Motor neuron (in vitro differentiated cells): ENCODE measurements at places on chromosomes 5 and 9. TPM values are rescaled to one million over a fixed set of nuclear protein-coding genes. Genes with fewer than 3 reads are reported as not detected.

TOR2A gene
- 4.9 and 5.5 TPM in 2 replicates for total RNA-seq

SPAG8 gene
- total RNA-seq: 2.8 and 3.2 TPM in 2 replicates

NADK2 gene
- total RNA-seq: 44.5 and 45.3 TPM in 2 replicates

FAM114A2 gene
- 29.9 and 37.8 TPM in 2 replicates for total RNA-seq

TICAM2 gene
- total RNA-seq: 1.0 and 2.1 TPM in 2 replicates

PCDHA1 gene
- 0.60 and 0.83 TPM in 2 replicates for total RNA-seq

ENC1 gene
- 20.4 and 23.0 TPM in 2 replicates for total RNA-seq

RFK gene
- 21.0 and 24.5 TPM in 2 replicates for total RNA-seq

CDC23 gene
- total RNA-seq: 36.2 and 37.3 TPM in 2 replicates

ZNF618 gene
- 23.2 and 27.2 TPM in 2 replicates for total RNA-seq

LRRC70 gene
- 1.6 and 1.9 TPM in 2 replicates for total RNA-seq

TMOD1 gene
- total RNA-seq: 76.0 and 100 TPM in 2 replicates

MEIKIN gene
- total RNA-seq: not detected in 2 replicates

DBH gene
- total RNA-seq: 0.18 and 0.36 TPM in 2 replicates

- no peak for ATAC-seq
Measured at GRCh38 chr9:116323571-116323970, 170.0 kb downstream of the PAPPA start.

- no peak for ATAC-seq
Measured at GRCh38 chr5:64339769-64340168, 166.0 kb upstream of the RGS7BP start.

DNA sequence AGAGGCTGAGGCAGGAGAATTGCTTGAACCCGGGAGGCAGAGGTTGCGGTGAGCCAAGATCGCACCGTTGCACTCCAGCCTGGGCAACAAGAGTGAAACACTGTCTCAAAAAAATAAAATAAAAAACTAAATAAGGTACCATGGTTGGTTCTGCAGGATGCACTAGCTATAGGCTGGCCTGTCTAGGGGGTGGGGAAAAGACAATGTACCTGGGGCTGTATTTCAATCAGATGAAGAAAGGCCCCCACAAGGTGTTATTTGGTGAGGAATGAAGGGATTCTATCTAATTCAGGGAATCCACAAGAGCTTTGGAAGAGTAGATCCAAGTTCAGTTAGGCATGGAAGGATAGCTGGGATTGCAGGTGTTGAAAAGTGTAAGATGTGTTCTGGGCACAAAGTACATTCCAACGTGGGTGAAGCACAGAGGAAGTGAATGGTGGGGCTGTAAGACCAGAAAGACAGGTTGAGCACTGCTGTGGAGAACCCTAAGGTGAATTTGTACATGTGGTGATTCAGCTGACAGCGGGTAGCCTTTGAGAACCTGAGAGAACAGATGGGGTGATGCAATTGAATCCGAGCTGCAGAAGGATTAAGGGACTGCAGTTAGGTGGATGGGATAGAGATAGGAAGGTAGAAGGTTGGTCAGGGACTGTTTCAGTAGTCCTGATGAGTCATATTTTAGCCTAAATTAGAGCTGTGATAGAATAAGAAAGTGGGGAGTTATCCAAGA lies 71.8 kb downstream of the CAST start:
- ATAC-seq: no peak

DNA sequence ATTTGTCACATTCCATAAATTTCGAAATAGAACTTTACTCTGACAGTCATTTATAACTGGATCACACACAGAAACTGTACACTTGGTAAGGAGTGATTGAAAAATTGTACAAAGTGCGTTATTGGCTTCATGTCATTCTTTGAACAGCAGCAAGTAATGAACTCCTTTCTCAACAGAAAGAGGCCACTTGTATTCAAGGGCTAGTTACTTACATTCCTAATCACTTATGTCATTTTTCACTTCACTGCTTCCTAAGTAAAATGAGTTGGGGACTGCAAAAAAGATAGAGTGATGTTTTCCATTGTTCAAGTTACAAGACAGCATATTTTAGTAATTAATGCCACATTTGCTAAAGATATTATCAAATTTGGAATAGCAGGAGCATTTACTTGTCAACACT lies 893.2 kb downstream of the DTWD2 start:
- no peak for ATAC-seq

DNA sequence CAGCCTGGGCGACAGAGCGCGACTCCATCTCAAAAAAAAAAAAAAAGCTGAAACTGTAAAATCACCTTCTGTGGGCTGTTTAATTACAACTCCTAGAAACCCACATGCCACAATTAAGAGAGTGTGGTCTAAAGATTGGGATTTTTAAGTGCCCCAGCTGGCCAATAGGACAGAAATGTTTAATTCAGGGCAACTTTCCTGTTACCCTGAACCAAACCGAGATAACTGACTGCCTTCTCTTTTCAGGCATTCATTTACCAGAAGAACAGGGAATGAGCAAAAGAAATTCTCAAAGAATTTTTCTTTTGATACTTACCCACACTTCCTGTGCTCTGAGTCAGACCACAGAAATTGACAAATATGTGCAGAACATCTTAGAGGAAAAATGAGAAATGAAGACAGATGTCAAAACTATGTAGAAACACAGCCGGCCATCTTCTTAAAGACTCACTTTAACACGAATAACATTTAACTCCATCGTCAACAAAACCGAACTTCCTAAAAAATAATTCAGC lies 221.3 kb upstream of the DAPK1 start:
- no peak for ATAC-seq

GRCh38 chr9:34575862-34576596 lies 13.5 kb downstream of the CNTFR start:
- ATAC-seq: no peak

- no peak for ATAC-seq
Measured at GRCh38 chr5:72691751-72692150, 124.7 kb upstream of the TNPO1 start.

GRCh38 chr5:159040181-159040580 lies 59.5 kb downstream of the EBF1 start:
- ATAC-seq: no peak

- ATAC-seq: no peak
Measured at GRCh38 chr9:38382141-38382540, 10.4 kb upstream of the ALDH1B1 start.

- no peak for ATAC-seq
Measured at GRCh38 chr5:53971131-53971530, 339.2 kb downstream of the ARL15 start.

GRCh38 chr9:74094766-74095165 lies 402.4 kb upstream of the RORB start:
- no peak for ATAC-seq

DNA sequence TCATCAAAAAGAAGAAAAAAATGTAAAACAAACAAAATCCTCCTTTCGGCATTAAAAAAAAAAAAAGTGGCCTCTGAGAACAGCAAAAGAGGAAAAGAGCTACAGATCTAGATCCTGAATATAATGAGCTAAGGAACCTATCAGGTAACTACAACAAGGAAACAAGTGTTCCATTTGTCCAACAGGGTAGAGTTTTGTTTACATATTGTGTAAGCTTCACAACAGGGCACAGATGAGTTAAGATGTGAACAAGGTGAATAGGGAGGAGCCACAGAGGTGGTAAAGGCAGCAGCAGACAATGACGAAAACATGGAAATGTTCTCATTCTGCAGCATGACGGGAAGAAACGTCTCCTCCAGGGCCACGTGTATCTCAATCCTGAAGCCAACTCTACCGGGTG lies 14.4 kb downstream of the ELP1 start:
- ATAC-seq: no peak

GRCh38 chr5:73682176-73682575 lies 56.2 kb downstream of the ARHGEF28 start:
- ATAC-seq: no peak

DNA sequence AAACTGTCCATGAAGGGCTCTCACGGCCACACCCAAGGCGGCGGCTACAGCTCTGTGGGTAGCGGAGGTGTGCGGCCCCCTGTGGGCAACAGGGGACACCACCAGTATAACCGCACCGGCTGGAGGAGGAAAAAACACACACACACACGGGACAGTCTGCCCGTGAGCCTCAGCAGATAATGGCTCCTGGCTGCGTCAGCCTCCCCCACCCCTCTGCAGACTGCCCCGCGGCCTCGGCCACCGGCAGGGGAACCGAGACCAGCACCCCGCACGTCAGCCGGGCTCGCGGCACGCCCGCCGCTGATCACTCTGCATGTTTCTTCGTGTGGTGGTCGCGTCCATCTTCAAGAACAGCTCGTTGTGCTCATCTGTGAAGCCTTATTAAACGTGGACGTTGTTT lies 41.5 kb downstream of the TENT4A start:
- ATAC-seq: no peak

- peak; percentile 7 for ATAC-seq
Measured at GRCh38 chr9:117411547-117411946, 3.3 kb downstream of the ASTN2 start.

GRCh38 chr9:89817151-89817950 lies 212.5 kb downstream of the GADD45G start:
- peak; percentile 43 for ATAC-seq

- ATAC-seq: no peak
Measured at GRCh38 chr9:15785584-15785983, 232.7 kb downstream of the CCDC171 start.

GRCh38 chr5:10478436-10478835 lies 36.8 kb downstream of the ROPN1L start:
- ATAC-seq: no peak

DNA sequence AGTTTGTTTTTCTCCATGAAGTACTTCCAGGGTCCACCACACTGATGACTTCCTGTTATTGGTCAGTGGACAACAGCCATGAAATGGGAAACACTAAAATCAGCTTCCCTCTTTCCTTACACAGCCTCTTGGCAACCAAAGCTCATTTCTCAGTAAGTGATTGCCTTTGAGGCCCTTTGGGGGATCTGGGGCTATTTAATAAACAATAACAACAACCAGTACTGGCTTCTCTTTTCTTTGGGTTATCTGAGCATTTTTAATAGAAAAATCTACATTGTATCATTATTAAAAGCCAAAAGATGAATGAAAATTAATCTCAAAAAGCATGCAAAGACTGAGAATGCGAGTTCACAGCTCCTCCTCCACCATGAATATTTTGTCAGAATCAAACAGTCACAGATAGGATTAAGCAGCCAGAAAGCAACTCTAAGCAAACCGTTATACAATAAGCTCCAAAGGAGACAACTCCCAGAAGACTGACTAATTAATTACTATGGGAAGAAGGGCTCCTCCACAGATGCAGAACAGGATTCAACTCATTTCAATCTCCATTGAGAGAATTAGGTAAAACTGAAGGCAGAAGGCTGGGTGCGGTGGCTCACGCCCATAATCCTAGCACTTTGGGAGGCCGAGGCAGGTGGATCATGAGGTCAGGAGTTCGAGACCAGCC lies 68.3 kb downstream of the SERINC5 start:
- no peak for ATAC-seq

- no peak for ATAC-seq
Measured at GRCh38 chr9:14183001-14183400, 130.9 kb downstream of the NFIB start.

DNA sequence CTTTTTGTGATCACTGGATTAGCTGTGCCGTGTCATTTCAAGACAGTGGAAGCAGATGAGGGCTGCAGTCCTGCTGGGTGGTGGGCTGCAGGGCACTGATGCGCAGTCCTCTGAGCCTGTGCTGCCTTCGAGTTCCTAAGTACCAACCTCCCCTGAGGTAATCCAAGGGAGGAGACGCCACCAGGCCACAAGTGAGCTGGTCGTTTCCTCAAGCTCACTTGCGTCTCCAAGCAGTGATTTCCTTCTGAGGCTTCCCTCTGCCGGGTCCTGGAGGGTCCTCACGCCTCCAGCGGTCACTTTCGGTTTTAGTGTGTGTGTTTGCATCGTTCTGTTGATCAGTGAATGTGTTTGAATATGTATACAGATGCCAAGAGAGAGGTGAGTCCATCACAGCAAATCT lies 115.7 kb downstream of the TRIO start:
- ATAC-seq: peak; percentile 81

- ATAC-seq: no peak
Measured at GRCh38 chr9:118482306-118482705, 778.1 kb downstream of the TLR4 start.

DNA sequence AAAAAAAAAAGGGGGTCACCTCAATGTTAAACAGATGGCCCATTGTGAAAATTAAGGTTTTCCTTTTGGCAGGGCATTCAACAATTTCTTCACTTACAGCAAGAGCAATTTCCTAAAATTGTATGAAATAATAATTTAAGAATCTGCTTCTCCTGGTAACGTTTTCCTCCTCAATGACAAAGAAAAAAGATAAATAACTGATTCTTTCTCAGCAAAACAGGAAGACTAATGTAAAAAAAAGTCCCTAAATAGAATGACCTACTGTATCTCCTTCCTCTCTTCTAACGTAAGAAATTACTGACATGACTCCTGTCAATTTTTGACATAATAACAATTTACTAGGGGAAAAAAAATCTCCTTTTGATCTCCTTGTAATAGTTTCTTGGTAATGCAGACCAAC lies 25.5 kb downstream of the ABHD17B start:
- ATAC-seq: no peak

GRCh38 chr5:115907177-115907576 lies 55.1 kb upstream of the LVRN start:
- ATAC-seq: no peak
